Stimulated activated naive CD8-positive, alpha-beta T cell treated with anti-CD3 and anti-CD28 coated beads, Interleukin-15, Interleukin-2, amounts not matched to agents 100 U/mL and 50 U/mL, for 24 hours (primary cell): ENCODE measurements at places on chromosomes 2 and 18.

DNA sequence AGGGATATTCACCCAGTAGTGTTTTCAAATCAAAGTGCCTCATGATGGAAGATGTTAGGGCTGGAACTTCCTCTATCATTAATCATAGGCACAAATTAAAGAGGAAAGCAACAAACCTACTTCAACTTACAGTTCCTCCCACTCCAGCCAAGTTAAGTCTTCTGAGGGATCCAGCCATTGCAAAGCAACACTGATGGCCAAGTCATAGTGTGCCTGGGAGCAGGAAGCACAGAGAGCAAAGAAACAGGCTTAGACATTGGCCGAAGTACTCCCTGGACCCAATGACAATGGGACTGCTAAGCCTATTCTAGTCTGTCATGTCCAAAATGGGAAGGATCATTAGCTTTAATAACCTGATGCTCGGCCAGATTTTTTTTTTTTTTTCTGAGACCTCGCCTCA is 7.0 kb downstream of the C2orf80 start:
- no peak for DNase-seq

DNA sequence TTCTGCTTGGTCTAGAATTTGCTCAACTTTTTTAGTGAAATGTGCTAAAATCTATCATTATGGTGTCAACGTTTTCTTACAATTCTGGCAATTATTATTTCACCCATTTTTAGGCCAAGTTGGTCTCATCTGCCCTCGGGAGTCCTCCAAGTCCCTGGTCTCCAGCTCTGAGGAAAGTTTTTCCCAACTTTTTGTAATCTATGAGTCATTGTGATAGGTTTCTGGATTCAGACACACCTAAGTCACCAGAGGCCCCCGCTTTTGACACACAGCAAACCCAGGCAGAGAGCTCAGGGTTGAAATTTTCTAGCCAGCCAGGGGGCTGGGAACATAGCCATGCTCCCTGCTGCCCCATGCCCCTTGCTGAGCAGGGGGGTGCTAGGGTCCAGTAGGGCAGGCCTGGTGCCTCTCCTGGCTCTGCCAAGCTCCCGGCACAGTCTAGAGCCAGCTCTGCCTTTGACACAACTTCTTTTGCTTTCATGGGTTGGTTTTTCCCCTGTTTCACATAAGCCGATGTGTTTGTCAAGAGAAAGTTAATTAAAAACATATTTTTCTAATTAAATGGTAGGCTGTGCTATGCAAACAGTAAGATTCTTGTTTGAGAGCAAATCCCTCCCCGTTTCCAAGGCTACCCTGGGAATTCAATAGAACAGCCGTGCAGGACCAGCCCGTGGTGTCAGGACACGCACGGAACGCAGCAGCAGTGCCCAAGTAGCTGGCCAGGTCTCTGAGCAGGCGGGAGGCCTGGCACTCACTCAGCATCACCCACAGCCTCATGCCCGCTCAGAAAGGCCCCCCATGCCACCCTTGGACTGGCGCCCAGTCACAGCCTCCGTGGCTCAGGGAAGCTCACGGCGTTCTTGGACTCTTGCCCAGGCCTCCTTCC is 25.5 kb upstream of the SNED1 start:
- no peak for DNase-seq

DNA sequence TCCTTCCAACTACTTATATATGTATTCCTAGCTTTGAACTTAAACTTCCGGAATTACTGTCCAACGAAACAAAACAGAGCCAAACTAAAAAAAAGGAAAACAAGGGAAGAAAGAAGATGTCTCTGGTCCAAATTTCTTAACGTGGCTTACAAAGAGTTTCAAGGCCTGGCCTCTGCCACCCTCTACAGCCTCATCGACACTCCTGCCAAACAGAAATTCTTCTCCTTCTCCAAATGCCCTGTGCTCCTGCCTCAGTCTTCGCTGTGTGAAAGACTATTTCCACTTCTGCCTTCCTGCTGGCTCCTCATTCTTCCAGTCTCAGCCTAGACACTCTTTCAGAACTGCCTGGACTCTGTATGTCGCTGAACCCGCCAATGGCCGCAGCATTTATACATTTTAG is 249.2 kb downstream of the TXNL1 start:
- DNase-seq: no peak

DNA sequence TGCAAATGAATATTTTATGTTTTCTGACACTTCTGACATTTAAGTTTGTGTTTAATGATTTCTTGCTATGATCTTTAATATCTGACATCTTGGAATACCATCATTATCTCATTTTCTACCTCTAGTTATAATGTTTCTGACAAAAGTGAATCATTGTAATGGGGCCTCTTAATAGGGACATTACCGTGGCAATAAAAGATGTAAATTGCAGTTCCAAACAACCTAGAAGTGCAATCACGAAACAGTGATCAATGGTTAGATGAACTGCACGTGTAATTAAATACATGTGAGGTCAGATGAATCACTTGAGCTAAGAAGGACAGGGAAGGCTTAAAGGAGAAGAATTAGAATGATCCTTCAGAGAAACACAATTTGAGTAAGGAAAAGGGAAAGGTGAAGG is 1078.3 kb downstream of the DPP10 start:
- DNase-seq: no peak

DNA sequence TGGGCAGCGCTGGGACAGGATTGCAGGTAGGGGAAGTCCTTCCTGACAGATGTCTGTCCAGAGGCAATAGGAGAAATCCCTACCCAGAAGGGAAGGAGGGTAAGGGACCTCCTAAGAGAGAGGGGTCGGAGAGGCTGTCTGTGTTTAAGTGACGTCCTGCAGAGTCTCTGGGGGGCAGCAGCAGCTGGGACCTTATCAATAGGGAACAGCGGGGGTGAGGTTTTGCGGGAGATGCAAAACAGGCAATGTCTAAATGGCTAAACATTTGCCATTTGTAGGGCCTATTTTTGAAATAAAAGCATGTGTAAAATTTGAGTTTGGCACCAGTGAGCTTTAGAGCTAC is 108.7 kb upstream of the HS6ST1 start:
- DNase-seq: no peak

GRCh38 chr2:37449761-37450296 is 105.4 kb downstream of the QPCT start:
- no peak for DNase-seq
